Kidney (tissue), 22 donors: ENCODE measurements at places on chromosomes 7 and 10. TPM values are rescaled to one million over a fixed set of nuclear protein-coding genes. Genes with fewer than 3 reads are reported as not detected.

ITIH5 gene
- 13.1 TPM for total RNA-seq

PVRIG gene
- total RNA-seq, result 3.2 TPM

SEMA4G gene
- total RNA-seq, result 6.1 TPM

TMEM26 gene
- 1.2 TPM for total RNA-seq

RBP4 gene
- 77.4 TPM for total RNA-seq

SPDYE1 gene
- total RNA-seq, result not detected

GRCh38 chr7:19023477-19023876 is 94.0 kb downstream of the TWIST1 start:
- H3K27ac ChIP-seq, result no peak overlapping the region
- H3K27me3 ChIP-seq, result no peaks in the 10 kb centered on the region
- no peaks in the 10 kb centered on the region for H3K4me1 ChIP-seq
- no peak for DNase-seq
- H3K4me3 ChIP-seq, result no peak overlapping the region

DNA sequence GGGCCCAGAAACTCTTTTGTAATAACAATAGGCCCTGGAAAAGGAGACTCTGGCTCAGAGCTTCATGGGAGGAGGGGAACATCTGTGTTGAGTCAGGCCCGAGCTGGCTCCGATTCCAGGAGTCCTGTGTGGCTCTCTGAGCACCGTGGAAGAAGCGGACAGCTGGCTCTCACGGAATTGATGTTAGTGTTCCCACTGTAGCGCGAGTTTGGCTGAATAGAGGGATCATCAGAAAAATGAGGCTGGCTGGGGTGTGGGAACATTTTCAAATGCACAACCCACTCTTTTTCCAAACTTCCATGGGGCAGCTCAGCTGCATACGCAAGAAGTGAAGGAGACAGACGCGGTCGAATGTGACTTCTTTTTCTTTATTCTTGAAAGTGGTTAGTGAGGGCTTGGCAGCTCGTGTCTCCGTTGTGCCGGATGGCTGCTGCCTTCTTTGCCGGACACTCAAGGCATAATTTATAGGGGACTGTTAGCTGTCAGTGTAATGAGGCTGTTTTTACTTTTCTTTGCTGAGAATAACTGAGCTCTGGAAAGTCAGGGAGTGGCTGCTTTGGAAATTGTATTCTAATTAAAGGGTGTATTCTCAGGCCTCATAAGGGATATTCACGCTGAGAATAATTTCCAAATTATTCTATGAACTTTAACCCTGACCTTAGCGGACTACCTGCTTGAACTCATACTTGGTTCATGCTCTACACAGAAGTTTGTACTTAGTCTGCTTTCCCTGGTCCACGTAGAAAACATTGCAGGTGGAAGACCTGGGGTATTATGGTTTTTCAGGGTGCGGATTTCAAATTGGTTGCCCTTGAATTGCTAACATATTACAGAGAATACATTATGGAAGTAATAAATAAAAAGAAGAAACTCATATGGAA is 23.1 kb downstream of the MDFIC start:
- DNase-seq, result peak; percentile 76
- H3K4me1 ChIP-seq, result no peaks in the 10 kb centered on the region
- H3K27me3 ChIP-seq, result no peaks in the 10 kb centered on the region
- H3K36me3 ChIP-seq, result no peaks in the 10 kb centered on the region
- H3K4me3 ChIP-seq, result peak overlapping the region; percentile 28

DNA sequence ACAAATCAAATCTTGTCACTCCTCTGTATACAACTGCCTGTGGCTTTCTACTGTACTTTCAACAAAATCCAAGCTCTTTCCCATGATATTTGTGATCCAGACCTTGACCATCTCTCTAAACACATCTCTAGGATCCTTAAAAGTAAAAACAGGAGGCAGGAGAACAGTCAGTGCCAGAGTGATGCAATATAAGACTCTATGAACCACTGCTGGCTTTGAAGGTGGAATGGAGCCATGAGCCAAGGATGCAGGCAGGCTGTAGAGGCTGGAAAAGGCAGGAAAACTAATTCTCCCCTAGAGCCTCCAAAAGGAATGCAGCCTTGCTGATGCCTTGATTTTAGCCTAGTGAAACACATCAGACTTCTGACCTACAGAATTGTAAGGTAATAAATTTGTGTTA is 45.5 kb upstream of the LRRN3 start:
- no peak overlapping the region for H3K4me3 ChIP-seq
- H3K36me3 ChIP-seq, result no peaks in the 10 kb centered on the region
- no peaks in the 10 kb centered on the region for H3K4me1 ChIP-seq
- H3K27me3 ChIP-seq, result no peaks in the 10 kb centered on the region

DNA sequence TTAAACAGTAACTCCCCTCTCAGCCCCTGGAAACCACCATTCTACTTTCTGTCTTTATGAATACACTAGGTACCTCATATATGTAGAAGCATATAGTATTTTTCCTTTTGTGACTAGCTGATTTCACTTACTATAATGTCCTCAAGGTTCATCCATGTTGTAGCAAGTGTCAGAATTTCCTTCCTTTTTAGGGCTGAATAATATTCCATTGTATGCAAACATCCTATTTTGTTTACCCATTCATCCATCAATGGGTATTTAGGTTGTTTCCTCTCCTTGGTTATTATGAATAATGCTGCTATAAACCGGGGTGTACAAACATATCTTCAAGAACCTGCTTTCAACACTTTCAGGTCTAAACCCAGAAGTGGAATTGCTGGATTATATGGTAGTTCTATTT is 125.3 kb downstream of the SGMS1 start:
- H3K27ac ChIP-seq, result no peak overlapping the region
- no peak for DNase-seq
- H3K4me1 ChIP-seq, result no peaks in the 10 kb centered on the region

GRCh38 chr10:30185916-30186315 is 126.5 kb upstream of the JCAD start:
- no peak overlapping the region for H3K4me3 ChIP-seq
- H3K36me3 ChIP-seq, result no peaks in the 10 kb centered on the region
- H3K4me1 ChIP-seq, result peaks cover 8% of the 10 kb centered on the region
- no peak for DNase-seq
- H3K27me3 ChIP-seq, result no peaks in the 10 kb centered on the region
- H3K27ac ChIP-seq, result no peak overlapping the region

- no peaks in the 10 kb centered on the region for H3K36me3 ChIP-seq
- peaks cover 6% of the 10 kb centered on the region for H3K4me1 ChIP-seq
- DNase-seq, result peak; percentile 67
These were observed 695 bp downstream of the HSPA12A start for GRCh38 chr10:116741391-116742351.

DNA sequence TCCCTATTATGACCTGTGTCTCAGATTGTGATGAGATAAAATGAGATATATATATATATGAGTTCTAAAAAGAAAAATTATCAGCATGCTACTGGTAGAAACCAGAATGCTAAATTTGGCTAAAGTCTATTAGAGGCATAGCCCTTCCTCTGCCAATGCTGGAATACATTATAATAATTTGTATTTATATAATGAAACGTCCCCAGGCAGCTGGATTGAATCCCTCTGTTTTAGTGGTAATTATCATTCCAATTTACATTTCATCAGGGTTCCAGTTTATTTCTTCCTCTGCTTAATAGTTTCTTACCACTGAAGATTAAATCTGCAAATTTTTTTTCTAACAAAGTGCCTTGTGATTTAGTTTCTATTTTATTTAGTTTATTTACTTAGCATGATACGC is 71.8 kb upstream of the ABI1 start:
- no peaks in the 10 kb centered on the region for H3K27me3 ChIP-seq
- H3K4me1 ChIP-seq, result no peaks in the 10 kb centered on the region
- no peak for DNase-seq
- no peak overlapping the region for H3K27ac ChIP-seq

DNA sequence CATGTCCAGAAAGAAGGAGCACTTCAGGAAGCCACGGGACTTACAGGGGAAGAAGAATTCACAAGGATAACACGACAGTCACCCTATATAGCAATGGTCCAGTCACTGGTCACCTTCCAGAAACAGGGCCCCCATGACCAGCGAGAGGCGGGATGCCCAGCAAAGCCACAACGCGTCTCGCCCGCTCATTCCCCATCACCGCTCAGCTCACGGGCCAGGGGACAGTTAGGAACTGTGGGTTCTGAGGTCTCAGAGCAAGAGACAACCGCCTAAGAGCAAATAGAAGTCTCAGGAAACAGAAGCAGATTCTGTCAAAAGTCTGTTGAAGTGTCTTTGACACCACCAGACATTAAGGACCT is 71.9 kb downstream of the PROSER2 start:
- no peak for DNase-seq
- H3K27me3 ChIP-seq, result no peaks in the 10 kb centered on the region
- H3K36me3 ChIP-seq, result no peaks in the 10 kb centered on the region

GRCh38 chr10:117130862-117131375 is 7.2 kb downstream of the VAX1 start:
- H3K4me1 ChIP-seq, result peaks cover 7% of the 10 kb centered on the region
- DNase-seq, result no peak
- H3K27ac ChIP-seq, result no peak overlapping the region
- no peak overlapping the region for H3K4me3 ChIP-seq
- H3K36me3 ChIP-seq, result no peaks in the 10 kb centered on the region

DNA sequence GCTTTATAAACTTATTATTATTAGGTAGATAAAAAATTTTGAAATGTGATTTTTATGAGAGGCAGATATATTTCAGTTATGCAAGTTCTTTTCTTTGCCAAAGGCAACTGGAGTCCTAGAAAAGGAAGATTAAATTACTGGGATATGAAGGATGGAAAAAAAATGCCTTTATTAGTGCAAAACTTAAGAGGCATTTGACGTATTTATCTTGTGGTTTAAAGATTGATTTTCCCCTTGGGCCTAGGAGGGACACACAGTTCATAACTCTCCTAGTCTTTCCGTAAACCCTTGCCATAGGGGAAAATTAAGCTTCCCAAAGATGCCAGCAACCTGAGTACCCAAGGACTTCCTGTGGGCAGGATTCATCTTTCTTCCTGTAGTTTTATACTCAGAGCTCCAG is 3.1 kb upstream of the STEAP4 start:
- no peak overlapping the region for H3K27ac ChIP-seq
- H3K36me3 ChIP-seq, result no peaks in the 10 kb centered on the region
- H3K4me1 ChIP-seq, result no peaks in the 10 kb centered on the region
- no peak overlapping the region for H3K4me3 ChIP-seq

DNA sequence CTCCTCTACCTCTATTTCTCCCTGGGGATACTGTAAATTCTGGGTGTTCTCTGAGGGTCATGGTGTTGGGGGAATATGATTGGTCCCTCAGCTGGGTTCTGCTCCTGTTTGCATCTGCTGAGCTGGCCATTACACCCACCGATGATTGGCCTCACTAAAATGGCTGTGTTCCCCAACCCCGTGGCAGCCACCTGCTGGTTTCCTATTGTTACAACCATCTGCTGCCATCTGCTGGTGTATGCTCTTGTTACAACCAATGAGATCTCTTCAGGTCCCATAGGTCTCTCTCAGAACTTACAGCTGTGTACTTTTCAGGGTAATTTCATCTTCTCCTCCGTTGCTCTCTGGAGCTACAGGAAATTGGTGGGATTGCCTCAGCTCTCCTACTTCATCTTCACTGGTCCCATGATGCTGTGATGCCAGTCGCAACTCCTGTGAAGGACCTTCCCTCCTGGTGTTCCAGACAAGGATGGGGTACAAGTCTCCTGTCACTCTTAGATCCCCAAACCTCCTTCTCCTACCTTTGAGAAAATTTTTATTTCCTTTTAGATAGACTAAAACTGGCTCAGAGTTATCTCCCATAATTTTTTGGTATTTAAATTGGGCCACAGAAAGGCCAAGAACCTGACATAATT is 303.5 kb upstream of the SMIM30 start:
- no peaks in the 10 kb centered on the region for H3K4me1 ChIP-seq
- H3K36me3 ChIP-seq, result no peaks in the 10 kb centered on the region
- peak; percentile 93 for DNase-seq
- no peak overlapping the region for H3K4me3 ChIP-seq
- H3K27me3 ChIP-seq, result no peaks in the 10 kb centered on the region
- no peak overlapping the region for H3K27ac ChIP-seq

DNA sequence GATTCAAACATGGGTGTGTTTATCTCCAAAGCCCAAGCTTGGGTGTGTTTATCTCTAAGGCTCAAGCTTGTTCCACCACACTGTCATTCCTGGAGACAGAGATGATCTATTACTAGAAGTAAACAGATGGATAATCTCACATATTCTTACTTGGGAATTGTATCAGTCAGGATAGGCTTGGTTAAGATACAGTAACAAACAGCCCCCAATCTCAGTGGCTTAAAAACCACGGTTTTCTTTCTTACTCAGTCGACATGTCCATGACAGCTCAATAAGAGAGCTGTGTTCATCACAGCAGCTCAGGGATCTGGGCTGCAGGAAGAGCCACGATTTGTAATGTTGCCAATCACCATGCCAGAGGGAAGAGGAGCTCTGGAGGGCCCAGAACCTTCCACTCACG is 38.5 kb upstream of the LOXL4 start:
- no peaks in the 10 kb centered on the region for H3K27me3 ChIP-seq
- H3K36me3 ChIP-seq, result no peaks in the 10 kb centered on the region
- no peak for DNase-seq
- no peak overlapping the region for H3K27ac ChIP-seq
- H3K4me1 ChIP-seq, result peaks cover 2% of the 10 kb centered on the region

DNA sequence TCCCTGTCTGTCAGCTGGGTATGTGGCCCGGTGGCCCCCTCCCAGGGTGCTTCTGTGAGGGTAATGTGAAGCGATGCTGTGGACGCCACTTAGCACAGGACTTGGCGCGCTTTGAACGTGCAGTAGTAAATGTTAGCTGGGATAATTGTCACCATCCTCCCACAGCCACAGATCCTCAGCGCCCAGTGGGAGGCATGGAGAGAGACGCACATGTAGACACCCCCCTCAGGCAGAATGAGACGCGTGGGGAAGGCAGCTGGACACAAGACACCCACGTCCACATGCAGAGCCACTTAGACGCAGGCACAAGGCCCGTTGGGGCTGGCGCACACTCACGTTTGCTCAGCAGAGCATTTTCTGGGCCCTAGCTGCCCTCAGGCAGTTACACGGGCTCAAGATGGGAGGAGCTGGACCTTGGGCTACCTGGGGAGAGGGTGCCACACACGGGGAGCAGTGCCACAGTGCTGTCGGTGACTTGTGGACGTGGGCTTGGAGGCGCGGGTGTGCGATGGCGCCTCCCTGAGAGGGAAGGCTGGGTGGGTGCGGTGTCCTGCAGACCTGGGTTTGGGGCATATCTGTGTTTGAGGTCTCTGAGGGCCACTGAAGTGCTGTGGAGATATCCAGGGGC is 26.4 kb downstream of the ADCYAP1R1 start:
- H3K27me3 ChIP-seq, result no peaks in the 10 kb centered on the region
- no peak overlapping the region for H3K4me3 ChIP-seq
- no peaks in the 10 kb centered on the region for H3K36me3 ChIP-seq
- H3K4me1 ChIP-seq, result no peaks in the 10 kb centered on the region
- no peak for DNase-seq

DNA sequence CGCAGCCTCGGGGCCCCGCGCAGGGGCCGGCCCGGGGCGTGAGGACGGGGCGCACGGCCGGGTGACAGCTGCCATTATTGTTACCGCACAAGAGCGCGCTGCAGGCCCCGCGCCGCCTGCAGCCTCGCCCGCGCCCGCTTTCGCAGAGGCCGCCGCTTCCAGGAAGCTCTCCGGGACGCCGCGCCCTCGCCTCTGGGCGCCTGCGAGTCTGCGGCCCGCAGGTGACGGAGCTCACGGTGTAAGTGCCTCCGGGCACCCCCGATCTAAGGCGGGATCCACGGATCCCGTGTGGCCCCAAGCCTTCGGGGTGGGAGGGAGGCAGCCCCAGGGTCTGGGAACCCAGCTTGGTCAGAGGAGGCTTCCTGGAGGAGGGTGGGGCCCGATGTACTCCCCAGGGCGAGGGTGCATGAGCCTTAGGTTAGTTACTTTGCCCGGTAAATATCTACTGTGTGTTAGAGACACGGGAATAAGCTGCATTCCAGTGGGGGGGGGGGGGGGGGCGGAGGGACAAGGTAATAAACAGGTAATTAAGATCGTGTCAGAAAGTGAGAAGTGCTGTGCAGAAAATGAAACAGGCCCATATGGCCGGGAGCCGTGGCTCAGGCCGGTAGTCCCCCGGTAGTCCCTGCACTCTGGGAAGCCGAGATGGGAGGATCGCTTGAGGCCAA is 638 bp downstream of the IQCE start:
- H3K36me3 ChIP-seq, result no peaks in the 10 kb centered on the region
- H3K27me3 ChIP-seq, result no peaks in the 10 kb centered on the region
- peaks cover under 1% of the 10 kb centered on the region for H3K4me1 ChIP-seq
